ENCODE measurements at places on chromosomes 11 and 22.

GRCh38 chr11:15101072-15101709, 13.5 kb upstream of the INSC start:
- no peak for DNase-seq

DNA sequence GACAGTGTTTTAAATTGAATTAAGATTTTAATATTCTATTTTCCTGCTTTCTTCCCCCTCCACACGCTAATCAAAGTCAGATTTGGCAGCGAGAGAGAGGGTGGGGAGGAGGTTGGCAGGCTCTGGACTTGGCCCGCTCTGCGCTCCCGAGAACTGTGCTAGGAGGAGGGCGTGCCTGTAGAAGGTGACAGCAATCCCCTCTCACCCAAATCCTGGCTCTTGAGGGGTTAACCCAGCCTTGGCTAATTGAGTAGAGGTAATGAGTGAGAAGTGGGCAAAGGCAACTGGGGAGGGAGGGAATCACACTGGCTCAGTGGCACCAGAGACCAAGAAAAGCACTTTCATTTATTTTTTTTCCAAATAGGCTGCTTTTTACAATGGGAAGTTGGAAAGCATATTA, 42.2 kb downstream of the BUD13 start:
- DNase-seq = no peak

- DNase-seq = no peak
These were observed 26.2 kb downstream of the MTMR2 start for GRCh38 chr11:95897731-95898130.

- DNase-seq = no peak
These were observed 2.2 kb downstream of the CPT1B start for GRCh38 chr22:50576070-50576469.

GRCh38 chr22:49655168-49655812, 172.4 kb downstream of the BRD1 start:
- DNase-seq = no peak

DNA sequence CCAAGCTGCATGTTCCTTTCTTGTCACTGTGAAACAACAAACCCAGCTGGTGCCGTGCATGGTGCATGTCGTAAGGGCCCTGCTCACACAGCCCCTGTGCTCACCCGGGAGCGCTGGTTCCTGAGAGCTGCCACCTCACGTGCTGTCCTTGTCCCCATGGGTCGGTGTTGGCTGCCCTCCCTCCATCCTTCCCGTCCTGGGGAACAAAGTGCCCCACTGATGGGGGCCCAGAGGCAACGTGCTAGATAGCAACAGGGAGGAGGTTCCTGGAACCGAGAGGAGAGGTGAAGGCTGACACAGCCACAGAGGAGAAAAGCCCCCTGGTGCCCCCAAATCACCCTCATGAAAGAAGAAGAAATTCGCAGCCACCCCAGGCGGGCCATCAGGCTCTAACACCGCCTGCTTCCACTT, 56.6 kb upstream of the SLC22A12 start:
- DNase-seq = no peak

DNA sequence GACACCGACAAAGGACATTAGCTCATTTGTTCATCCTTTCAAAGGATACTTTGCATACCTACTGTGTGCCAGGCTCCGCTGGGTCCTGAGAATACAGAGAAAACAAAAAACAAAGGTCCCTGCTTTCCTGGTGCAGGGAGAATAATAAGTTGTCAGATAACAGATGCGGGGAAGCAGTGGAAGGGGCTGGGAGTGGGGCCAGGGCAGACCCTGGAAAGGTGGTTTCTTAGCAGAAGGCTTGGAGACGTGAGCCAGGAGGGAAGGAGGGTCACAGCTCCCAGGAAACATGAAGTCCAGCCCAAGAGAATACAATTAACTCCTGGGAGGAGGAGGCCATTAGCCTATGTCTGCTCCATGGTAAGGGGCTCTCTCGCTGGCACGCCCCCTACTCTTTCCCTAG, 9.8 kb upstream of the ANO1 start:
- DNase-seq = no peak

GRCh38 chr11:7028141-7028540, 7.9 kb downstream of the NLRP14 start:
- DNase-seq = no peak

GRCh38 chr11:135074397-135074998, 662.5 kb upstream of the B3GAT1 start:
- DNase-seq = no peak

GRCh38 chr11:129896062-129896461, 684 bp upstream of the NFRKB start:
- DNase-seq = no peak

DNA sequence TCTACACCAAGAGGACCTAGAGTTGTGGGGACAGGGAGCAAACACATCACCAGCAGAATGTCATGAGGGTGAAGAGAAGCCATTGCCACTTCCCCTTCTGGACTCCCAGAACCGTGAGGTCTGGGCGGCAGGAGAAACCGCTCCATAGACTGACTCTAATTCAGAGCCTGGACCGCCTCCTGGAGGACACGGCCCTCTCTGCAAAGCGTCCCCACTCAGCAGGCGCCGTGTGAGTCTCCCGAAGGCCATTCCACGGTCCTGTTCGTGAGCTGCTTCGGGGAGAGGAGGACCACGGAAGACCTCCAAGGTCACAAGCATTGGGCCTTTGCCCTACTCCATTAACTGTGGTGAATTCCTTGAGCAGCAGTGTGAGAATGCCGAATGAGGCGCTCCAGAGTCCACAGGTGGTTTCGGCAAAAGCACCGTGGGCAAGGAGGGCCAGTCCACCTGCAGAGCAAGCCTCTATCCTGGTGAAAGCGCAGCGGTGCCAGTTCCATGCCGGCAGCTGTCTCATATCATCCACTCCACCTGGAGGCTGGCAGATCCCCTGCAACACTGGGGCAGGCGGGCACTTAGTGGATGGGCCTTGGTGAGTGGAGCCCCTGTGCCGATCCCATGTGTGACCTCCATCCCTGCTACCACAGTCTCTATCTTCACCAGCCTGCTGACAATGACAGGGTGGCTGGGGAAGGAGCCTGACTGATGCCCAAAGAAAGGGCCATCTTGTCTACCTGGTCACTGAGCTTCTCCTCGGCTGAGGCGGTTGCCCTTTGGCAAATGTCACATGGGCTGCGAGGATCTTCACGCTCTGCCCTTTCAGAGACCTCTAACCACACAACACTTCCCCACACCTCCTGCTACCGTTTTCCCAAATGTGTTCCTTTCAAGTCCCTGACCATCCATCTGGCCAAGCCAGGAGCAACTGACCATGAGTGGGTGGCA, 7.5 kb downstream of the C11orf21 start:
- no peak for DNase-seq

DNA sequence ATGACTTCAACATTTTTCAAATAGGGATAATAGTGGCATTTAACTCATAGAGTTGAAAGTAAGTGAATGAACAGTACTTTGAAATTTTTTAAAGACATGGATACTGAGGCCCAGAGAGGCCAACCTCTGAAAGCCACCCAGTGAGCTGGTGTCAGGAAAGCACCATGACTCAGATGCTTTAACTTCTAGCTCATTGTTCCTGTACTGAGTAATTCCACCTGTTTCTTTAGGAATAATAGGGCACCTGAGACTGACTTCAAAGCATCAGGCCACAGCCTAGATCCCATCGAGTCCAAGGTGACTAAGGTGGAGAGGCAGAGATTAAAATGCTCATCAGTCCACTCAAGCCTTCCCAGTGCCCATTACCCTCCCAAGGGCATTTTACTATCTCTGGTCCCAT, 491.8 kb upstream of the TENM4 start:
- DNase-seq = no peak

- no peak for DNase-seq
These were observed 345.5 kb upstream of the CTSC start for GRCh38 chr11:88683024-88683423.

GRCh38 chr11:36399236-36399635, 103.1 kb downstream of the PRR5L start:
- DNase-seq = no peak

DNA sequence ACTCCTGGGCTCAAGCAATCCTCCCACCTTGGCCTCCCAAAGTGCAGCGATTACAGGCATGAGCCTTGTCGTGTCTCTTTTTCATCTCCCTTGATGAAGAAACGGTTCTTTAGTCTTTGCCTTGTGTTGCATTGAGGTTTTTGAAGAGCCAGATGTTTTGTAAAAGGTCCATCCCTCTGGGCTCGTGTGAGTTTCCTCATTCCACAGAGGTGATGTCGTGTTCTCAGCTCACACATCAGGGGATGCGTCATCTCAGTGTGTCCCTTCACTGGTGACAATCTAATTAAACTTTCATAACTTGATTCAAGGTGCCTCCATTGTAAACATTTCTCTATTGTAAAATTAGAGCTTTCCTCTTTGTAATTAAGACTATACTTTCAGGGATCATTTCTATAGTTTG, 29.7 kb upstream of the TEF start:
- DNase-seq = no peak

- DNase-seq = no peak
These were observed 4.0 kb downstream of the APOL4 start for GRCh38 chr22:36197514-36198146.

GRCh38 chr11:97888641-97889040, 1132.1 kb upstream of the CNTN5 start:
- DNase-seq = no peak

DNA sequence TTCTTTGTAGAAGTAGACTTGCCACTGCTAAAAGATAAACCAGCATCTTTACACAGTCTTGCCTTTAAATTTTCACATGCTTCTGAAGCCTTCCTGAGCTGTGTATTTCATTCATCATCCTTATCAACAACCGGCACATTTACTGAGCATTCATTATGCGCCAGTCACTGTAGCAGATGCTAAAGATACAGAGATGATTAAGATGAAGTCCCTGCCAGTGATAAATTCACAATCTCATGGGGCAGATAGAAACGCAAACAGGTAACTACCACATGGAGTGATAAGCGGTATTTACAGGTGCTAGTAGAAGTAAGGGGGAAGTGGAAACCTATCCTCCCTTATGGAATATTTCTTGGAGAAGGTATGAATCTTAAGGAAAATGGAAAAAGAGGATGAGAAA, 67.2 kb downstream of the PRCP start:
- DNase-seq = no peak

- no peak for DNase-seq
These were observed 84.3 kb downstream of the PHF21A start for GRCh38 chr11:46036969-46037368.

DNA sequence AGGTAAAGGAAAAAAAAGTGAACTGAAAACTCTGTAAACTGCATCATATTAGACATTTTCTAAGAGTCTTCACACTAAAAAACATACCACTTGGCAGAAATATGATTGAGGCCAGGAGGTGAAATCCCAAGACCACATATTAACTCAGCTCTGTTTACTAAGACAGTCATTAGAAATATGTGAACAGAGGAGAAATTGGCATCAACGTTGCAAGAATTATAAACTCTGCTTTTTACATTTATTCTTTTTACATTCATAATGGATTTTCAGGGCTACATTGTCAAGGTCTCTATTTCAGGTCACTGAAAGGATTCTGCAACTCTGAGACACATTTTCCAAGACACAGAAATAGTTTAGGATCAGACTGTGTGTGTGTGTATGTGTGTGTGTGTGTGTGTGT, 1364.0 kb downstream of the LRRC4C start:
- no peak for DNase-seq

- no peak for DNase-seq
These were observed 1.2 kb upstream of the RASGRP2 start for GRCh38 chr11:64745189-64745520.

DNA sequence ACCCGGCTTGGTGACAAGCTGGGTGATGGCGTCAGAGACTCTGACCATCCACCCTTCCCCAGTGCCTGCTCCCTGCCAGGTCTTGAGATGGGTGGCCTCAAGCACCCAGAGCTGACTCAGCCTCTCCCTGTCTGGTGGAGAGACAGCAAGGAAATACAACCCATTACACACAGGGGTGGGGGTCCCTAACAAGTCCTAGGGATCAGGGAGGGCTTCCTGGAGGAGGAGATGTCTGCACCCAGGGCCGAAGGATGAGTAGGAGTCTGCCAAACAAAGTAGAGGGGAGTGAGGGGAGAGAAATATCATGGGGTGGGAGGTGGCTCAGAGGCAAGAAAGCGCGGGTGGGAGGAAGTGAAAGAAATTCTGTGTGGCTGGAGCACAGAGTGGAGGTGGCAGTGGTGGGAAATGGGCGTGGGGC, 6.8 kb downstream of the MAFF start:
- DNase-seq = no peak

GRCh38 chr11:93116641-93117441, 81.0 kb downstream of the SLC36A4 start:
- DNase-seq = no peak

GRCh38 chr11:44905131-44905866, 45.4 kb downstream of the TP53I11 start:
- no peak for DNase-seq

DNA sequence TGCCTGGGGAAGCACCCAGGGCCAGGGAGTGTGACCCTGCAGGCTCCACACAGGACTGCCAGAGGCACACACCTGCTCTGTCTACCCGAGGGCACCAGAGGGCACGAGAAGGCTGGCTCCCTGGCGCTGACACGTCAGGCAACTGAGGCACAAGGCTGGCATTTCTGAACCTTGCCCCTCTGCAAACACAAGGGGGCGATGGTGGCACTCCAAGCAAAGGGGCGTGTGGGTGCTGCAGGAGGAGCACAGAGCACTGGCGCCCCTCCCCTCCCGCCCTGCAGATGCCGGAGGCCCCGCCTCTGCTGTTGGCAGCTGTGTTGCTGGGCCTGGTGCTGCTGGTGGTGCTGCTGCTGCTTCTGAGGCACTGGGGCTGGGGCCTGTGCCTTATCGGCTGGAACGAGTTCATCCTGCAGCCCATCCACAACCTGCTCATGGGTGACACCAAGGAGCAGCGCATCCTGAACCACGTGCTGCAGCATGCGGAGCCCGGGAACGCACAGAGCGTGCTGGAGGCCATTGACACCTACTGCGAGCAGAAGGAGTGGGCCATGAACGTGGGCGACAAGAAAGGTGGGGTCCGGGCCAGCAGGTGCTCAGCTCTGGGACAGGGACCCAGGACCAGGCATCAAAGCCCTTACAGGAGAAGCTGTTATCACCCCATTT, 20.8 kb upstream of the TXNRD2 start:
- no peak for DNase-seq

GRCh38 chr11:26350002-26350401, 18.1 kb downstream of the ANO3 start:
- no peak for DNase-seq

DNA sequence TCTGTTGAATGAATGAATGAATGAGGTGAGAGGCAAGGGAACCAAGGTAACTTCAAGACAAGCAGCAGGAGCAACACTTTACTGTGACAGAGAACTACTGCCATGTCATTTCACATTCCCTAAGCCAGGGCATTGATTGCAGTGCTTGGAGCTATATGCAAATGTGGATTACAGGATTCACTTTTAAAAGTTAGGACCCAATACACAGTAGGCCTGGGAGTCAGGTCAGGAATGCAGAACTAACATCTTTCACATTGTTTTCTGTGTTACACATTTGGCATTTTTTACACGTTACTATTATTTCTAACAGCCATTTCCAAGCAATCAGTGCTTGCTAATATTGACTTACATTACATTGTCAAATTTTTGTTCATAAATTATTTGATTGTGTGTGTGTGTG, 26.2 kb upstream of the ME3 start:
- no peak for DNase-seq

DNA sequence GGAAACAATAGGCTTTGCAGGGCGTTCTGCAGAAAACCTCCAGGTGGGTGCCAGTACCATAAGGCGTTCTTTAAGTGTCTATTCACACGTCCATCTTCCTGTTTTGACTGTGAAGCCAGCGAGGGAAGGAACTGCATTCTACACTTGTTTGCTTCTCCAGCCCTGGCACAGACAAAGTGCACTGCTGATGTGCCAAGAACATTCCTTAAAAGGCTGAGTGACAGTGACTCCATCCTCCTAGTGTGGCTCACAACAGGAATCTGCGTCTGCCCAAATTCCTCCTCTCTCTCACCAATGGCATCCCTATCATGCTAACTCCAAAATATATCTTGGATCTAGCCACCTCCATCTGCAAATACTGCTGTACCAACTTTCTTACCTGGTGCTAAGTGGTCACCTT, 407.4 kb upstream of the SYN3 start:
- no peak for DNase-seq

All from GOT3 (cell line).